ENCODE measurements at places on chromosomes 4 and X.

DNA sequence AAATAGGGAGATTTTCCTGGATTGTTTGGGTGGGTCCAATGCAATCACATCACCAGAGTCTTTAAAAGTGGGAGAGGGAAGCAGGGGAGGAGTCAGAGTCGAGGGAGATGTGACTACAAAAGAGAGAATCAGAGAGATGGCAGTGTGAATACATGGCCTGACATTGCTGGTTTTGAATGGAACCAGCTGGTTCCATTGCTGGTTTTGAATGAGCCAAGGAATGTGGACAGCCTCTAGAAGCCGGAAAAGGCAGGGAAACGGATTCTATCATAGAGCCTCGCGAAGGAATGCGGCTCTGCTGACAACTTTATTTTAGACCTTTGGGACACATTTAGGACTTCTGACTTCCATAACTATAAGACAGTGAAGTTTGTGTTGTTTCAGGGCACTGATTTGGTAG, 627.0 kb upstream of the HTR2C start:
- no peak for DNase-seq

DNA sequence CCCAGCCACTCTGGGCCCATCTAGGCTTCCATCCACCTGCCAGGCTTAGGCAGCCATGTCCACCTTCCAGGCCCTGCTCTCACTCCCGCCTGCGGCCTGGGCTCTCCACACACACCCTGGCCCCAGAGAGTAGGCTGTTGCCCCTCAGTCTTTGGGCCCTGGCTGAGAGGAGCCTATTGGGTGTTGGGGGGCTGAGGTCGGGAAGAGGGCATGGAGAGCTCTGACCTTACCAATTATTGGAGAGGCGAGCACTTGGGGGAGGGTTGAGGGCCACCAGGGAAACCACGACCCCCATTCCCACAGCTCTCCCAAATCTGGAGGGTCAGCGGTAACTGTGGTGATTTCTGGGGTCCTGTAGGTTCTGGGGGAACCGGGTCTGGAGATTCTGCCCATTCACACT, 38.2 kb downstream of the HTRA3 start:
- no peak for DNase-seq

GRCh38 chrX:71111141-71111843, at the start of gene IL2RG:
IL2RG (minus strand) TSS chrX:71111577; CDS start chrX:71111539, 38 bp downstream.
- peak; percentile 27 for DNase-seq

DNA sequence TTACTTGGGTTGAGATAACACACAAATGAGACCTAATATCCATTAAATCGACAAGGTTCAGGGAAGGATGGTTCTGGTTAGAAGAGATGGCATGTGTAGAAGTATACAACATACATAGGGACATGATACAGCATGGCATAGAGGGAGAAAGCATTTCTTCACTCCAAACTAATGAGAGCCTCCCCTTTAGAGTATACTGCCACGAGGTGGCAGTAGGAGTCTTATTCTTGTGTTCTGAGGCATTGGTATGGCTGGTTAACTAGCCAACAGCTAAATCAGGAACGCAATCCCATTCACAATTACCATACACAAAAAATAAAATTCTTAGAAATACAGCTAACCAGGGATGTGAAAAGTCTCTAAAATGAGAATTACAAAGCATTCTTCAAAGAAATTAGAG, 29.1 kb upstream of the TRO start:
- DNase-seq, result no peak

DNA sequence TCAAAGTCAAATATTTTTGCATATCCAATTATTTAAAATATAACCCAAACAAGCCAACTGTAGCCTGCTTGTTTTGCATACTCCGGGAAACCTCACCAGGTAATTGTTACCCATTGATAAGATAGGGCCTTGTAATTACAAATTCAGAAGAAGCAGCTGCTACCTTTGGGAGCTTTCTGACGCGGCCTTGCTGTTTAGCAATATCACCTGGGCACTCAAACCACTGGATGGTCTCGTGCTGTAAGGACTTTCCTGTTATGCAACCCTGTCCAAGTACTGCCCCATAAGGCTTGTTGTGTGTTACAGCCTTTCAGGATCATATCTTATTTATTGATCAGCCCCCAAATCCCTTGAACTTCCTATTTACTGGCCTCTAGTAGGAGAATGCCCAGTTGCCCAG, 52.1 kb downstream of the HS3ST1 start:
- DNase-seq, result no peak

DNA sequence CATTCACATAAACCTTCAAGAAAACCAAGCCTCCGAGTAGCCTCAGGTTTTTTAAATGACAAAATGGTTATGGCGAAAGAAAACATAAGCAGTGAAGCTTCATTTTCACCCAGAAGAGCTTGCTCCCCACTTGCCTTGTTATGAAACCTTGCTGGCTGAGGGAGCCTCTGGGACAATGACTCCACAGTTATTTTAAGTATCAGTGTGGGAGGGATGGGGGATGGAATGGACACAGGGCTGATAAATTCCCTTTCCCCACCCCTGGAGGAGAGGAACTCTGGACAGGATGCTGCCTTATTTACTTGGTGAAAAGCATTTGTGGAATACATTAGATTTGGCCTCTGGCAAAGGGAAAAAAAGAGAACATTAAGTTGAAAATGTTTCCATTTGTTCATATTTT, 220.7 kb upstream of the CNKSR2 start:
- no peak for DNase-seq

DNA sequence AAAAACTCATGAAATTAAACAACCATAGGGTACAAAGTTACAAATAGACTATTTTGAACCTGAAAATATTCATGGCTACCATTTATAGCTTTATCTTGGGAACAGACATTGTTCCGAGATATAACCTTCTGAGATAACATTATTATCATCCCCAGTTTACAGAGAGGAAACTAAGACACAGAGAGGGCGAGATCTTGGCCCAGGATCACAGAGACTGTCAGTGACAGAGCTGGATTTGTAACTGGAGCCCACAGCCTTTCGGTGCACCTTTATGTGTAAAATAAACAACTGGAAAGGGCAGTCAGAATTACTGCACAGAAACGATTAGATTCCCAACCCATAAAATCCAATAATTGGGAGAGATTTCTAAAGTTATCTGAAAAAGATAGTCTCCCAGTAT, 28.4 kb downstream of the KLF3 start:
- DNase-seq, result no peak

DNA sequence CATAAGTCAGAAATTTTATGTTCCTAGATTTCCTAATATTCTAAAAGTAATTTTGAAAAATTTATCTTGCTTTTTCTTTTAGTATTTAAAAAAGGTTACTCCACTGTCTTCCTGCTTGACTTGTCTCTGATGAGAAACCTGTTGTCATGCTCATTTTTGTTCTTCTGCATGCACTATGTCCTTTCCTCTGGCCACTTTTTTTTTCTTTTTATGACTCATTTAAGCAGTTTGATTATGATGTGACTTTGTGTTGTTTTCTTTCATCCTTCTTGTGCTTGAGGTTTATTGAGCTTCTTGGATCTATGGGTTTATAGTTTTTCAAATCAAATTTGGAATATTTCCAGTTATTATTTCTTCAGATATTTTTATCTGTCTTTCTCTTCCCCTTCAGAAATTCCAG, 12.0 kb upstream of the UFSP2 start:
- DNase-seq, result no peak

DNA sequence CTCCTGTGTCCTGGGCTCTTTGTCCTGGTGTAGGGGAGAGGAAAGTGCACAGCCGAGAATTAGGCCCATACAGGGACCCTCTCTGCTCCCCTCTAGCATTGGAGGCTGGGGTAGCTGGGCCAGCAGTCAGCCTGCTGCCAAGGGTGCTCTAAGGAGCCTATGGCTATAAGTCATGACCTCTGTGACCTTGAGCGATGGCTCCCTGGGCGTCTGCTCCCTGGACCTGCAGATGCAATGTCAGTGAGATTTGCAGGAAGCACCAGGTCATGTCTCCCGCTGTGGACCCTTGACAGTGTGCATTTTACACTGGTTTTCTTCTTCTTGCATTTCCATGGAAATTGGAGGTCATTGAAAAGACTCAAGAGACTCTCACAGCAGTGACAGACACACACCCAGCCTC, 234.1 kb upstream of the PSAPL1 start:
- no peak for DNase-seq

DNA sequence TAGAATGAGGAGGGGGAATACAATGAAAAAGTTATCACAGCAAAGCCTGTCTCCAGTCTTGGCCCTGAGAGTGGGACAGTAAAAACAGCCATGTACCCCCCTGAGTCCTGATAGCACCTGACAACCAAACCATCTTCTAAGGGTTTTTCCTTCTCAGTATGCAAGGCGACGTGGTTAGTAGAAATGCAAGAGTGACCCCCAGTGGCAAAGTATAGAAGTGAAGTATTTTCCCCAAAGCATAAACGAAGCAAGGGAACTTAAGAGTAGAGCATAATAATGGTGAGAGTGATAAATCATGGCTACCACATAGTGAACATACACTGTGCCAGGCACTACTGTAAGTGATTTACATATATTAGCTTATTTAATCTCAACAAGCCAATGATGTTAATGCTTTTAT, 52.8 kb downstream of the FAM47C start:
- no peak for DNase-seq

DNA sequence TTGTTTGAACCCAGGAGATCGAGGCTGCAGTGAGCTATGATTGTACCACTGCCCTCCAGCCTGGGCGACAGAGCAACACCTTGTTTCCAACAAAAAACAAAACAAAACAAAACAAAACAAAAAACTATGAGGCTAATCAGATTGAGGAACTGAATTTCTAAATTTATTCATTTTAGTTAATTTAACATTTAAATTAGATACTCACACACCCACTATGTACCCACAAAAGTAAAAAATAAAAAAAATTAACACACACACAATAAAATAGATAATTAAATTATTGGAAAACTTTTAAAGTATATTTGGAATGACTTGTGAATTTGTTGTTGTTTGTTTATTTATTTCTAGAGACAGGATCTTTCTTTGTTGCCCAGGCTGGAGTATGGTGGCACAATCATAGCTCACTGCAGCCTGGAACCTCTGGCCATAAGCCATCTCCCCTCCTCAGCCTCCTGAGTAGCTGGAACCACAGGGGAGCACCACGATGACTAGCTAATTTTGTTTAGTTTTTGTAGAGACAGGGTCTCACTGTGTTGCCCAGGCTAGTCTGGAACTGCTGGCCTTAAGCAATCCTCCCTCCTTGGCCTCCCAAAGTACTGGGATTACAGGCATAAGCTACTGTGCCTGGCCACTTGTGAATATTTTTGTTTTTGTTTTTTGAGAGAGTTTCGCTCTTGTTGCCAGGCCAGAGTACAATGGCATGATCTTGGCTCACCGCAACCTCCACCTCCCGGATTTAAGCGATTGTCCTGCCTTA, 9.8 kb upstream of the ZNF157 start:
- no peak for DNase-seq

DNA sequence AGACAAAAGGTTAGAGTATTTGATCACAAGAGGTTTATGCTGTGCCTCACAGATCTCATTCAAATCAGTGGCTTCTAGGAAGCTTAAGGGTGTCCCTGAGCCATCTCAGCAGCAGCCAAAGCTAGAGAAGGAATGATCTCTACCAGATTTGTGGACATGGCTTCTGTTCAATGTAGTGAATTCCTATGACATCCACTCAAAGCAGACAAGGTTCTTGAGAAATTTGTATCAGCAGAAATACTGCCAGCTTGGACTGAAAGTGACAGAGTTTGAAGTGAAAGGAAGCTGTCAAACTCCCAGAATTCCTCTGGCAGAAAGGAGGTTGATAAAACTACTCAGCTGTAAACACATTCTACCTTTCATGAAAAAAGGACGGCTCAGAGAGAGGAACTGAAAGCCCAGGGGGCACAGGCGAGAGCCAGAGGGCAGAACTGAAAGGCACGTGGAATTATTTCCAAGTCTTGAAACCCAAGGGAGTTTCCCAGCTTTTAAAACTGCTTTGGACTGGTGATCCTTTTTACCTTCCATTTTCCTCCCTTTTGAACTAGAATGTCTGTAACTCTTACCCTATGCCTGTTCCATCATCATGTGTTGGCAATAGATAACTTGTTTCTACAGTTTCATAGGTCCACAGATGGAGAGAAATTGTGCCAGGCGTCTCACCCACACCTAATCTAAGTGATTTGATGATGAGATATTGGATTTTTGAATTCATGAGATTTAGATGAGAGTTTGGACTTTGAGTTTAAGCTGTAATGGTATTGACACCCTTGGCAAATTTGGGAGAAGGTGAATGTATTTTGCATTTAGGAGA, 14.5 kb upstream of the MED14 start:
- DNase-seq, result no peak

DNA sequence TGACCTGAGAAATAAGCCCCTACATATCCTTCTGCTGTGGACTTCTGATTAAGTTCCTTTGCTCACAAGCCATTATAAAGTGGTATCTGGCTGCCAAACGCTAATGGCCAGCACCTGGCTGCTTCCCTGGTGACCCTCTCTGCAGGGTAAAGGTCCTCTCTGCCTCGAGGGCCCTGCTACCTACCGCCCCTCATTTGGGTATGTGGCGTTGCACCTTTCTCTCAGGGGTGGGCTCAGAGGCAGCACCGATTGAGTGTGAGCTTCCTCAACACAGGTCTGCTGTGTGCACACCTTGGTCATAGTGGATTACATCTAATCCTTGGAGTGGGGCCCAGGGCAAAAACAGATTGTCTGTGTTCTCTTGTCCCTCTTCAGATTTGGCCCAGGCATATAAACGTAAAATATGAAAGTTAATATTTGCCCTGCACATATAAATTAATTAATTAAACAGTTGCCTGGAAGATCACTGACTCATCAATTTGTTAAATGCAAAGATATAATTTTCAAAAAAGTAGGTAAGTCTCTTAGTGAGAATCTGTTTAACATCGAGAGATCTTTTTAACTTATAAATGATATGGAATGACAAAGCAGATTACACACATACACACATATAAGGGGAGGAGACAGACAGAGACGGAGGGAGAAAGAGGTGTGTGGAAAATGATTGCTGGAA, 174.5 kb upstream of the SMIM31 start:
- no peak for DNase-seq

- no peak for DNase-seq
Measured at GRCh38 chrX:107323786-107324492, 117.5 kb downstream of the DNAAF6 start.

DNA sequence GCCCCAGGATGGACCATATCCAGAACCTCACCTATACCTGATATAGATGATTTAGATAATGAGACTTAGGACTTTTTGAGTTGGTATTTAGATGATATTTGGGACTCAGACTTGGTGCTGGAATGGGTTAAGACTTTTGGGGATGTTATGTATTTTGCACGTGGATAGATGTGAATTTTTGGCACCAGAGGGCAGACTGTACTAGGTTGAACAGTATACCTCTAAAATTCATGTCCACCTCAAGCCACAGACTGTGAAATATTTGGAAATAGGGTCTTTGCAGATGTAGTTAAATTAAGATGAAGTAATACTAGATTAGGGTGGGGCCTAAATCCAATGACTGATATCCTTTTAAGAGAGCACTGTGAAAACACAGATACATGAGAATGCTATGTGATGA, 15.6 kb downstream of the RBM41 start:
- DNase-seq, result no peak

GRCh38 chrX:151789179-151789800, 54.7 kb downstream of the CNGA2 start:
- DNase-seq, result no peak

GRCh38 chr4:184643731-184644130, 5.5 kb downstream of the CASP3 start:
- DNase-seq, result no peak

GRCh38 chrX:56792270-56793111, 63.4 kb downstream of the NBDY start:
- no peak for DNase-seq

- no peak for DNase-seq
Measured at GRCh38 chrX:43633757-43634156, 22.3 kb upstream of the MAOA start.
